ENCODE measurements at places on chromosomes 5 and 9.

- no peak for DNase-seq
Observed at GRCh38 chr5:71899865-71900342, 180.8 kb downstream of the CARTPT start.

DNA sequence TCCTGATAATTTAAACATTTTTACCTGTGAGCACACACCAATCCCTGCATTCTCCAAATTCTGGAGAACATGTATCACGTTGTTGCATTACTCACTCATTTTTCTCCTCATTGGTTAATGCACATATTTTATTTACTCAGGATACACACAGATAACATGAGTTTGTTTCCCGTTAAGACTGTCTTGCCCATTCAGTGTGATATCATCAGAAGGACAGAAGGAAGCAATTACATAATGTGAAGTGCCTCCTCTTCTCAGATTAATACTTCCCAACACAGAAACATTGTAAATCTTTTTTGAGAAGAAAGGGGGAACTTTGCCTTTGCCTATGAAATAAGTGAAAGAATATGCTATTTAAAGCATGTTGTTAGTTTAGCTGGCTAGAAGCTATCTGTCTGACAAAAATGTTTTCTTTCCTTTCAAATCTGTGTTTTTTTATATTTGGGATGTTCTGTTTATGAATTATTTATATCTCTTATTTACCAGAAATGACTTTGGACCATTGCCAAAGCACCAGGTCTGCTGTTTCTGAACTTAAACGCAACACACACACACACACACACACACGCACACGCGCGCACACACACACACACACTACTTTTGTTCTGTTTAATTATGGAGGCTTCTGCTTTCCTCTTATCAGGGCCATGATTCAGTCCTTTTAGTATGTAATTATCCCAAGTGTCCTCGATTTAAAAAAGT, 186.5 kb downstream of the CHSY3 start:
- no peak for DNase-seq

DNA sequence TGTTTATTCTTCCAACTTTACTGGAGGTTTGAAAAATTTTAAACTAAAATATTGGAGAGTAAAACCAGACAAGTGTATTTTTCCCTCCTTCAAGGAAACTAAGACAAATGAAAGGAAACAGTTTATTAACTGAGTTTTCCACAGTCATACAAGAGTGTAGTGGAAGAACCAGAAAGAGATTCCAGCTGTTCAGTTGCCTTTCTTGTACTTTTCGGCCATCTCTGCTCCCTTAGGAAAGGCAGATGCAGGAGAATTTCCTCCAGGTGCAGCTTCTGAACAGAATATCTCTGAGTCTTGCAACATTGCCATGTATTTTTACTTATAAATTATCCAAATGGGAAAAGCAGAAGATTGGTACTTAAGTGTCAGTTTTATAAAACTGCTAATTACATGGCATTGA, 217.1 kb downstream of the MAST4 start:
- DNase-seq, result no peak

- no peak for DNase-seq
Observed at GRCh38 chr5:157362012-157362411, 96.1 kb downstream of the CYFIP2 start.

GRCh38 chr5:78648359-78649210, at the start of gene LHFPL2:
Gene LHFPL2 (minus strand): TSS chr5:78648772. CDS start chr5:78510213, 138,559 bp downstream.
- DNase-seq, result no peak

- DNase-seq, result no peak
Observed at GRCh38 chr9:92590377-92590776, 54.6 kb upstream of the ECM2 start.

DNA sequence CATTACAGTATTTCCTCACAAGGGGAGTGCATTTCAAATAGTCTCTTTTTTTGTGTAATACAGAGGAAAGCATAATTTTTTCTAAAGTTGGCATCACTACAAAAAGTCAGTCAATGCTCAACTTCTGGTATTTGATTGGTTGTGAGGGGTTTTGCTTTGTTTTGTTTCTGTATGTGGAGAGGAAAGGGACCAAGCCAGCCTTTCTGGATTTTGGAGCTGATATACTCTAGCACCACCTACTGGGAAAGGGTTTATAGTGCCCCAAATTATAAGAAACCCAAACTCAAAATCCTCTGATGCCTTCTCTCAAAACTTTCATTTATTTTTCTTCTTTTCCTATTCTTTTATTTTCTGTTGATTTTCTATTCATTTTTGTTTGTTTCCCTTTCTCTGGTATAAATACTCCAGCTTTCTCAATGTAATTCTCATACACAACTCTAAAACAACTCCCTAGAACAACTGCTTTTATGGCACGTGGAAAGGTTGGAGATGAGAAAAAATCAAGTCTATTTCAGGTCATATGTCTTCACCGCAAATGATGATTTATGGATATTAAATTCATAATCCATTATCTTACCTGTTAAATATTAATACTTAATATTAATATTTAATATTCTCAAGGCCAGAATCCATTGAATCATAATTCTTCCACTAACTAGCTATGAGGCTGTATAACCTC, 69.5 kb upstream of the ANXA1 start:
- DNase-seq, result no peak

GRCh38 chr5:177388521-177389052, 4.4 kb downstream of the SLC34A1 start:
- no peak for DNase-seq

DNA sequence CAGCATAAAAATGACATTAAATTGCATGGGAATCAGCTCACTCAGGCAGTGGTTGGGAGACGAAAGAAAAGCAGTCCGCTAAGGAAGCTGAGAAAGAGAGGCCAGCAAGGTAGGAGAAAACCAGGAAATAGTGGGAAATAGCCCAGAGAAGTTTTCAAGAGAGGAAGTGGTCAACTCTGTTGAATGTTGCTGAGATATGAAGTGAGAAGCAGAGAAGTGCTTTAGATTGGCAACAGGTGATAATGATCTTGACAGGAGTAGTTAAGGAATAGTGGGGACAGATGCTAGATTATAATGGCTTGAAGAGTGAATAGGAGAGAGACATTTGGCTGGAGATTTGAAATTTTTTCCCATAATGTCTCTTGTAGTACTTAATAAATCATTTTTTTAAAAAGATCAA, 30.8 kb downstream of the CNTRL start:
- no peak for DNase-seq

DNA sequence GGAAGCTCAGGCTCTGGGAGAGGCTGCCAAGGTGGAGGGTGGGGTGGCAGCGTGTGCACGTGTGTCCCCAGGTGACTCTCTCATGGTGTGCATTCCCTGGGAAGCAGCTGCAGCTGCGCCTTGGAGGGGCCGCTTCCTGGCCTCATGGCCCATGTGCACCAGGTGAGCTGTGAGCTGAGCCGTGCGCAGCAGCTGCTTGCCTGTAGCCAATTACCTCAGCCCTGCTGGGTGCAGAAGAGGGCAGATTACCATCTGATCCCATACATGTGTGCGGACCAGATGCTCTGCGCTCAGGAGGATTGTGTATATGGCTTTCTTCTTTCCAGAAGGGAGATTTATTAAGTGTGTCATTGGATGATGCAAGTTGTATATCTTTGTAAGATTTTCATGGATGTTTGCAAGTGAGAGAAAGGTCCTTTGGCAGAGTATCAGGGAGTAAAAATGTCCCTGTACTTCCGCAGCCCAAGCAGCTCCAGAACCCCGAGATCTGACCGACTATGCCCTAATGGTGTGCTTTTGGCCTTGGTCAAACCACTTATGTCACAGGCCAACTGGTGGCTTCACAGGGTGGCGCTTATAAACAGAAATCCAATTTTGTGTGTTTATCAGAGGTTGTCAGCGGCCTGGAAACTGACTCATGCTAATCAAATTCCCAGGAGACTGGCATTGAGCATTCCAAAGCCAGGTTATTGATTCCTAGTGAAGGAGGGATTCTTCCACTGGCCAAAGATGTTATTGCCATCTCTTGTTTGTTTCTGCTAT, 229.3 kb downstream of the GOLPH3 start:
- no peak for DNase-seq

DNA sequence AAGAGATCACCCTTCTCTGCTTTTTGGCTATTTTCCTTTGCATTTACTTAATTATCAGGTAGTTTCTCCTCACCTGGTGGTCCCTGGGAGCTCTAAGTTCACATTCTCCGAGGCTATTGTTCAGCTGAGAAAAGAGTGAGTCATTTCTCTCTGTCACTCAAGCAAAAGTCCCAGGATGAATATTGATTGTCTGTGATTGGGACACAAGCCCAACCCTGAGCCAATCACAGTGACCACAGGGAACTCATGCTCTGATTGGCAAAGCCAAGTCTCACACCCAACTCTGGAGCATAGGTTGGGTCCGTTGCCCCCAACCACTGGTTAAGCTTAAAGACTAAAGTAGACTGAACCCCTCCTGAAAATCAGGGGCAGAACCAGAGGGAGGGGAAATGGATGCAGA, 27.8 kb upstream of the FAT2 start:
- DNase-seq, result no peak
